Cardiac septum (tissue), 1 donor: ENCODE measurements at places on chromosomes 16 and 17.

GRCh38 chr16:78230832-78231231, 131.4 kb downstream of the WWOX start:
- no peak for DNase-seq

- no peak for DNase-seq
These were observed 8.8 kb downstream of the FCSK start for GRCh38 chr16:70463235-70463634.

DNA sequence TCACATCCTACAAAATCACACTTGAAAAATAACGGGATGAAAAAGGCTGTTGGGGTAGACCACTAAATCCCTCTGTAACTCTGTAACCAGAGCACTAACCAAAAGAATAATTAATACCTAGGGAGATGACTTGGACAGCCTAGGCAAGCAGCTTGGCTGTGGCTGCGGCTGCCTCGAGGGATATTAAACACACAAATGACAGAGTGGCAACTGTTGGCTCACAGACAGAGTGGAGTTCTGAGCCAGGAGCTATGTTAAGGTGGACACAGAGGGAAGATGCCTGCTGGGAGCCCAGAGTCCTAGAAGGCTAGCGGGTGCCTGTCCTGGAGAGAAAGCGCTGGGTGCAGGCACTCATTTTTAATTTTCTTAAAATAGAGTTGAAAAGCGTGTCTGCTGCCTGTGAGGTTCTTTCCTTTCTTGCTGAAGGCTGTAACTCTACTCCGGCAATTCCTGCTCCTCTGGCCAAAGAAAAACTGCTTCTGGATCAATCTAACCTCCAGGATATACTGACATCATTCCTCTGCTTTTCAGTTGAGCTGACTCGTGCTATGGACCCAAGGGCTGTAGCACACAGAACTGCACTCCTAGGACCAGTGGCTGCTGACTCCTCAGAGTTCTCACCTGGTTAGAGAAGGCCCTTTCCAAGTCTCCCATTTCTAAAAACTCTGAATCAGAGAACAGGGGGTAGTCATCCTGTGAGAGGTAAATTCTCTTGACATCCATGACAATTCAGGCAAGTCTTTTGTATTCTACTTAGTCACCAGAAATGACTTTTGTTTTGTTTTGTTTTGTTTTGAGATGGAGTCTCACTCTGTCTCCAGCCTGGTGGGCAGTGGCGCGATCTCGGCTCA, 147.9 kb downstream of the STX8 start:
- peak; percentile 77 for DNase-seq

GRCh38 chr16:3063625-3064386, 1.6 kb upstream of the IL32 start:
- DNase-seq, result no peak

- DNase-seq, result no peak
These were observed 42.9 kb upstream of the IRF8 start for GRCh38 chr16:85856079-85856478.

DNA sequence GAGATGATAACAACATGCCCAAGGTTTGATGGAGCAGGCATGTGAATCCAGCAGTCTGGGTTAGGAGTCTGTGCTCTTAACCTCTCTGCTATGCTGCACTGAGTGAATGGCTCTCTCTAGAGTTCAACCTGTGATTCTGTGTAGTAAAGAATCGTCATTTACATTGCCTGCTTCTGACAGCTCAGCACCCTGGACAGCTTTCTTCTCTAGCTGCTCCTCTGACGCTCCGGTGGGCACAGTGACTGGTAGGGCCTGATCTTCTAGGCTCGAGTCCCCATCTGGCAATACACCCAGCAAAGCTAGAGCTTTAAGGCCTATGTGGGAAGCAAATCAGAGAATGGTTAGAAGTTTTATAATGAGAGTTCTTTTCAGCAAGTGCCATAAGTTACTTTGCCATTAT, 85.3 kb upstream of the ATP2A3 start:
- no peak for DNase-seq

DNA sequence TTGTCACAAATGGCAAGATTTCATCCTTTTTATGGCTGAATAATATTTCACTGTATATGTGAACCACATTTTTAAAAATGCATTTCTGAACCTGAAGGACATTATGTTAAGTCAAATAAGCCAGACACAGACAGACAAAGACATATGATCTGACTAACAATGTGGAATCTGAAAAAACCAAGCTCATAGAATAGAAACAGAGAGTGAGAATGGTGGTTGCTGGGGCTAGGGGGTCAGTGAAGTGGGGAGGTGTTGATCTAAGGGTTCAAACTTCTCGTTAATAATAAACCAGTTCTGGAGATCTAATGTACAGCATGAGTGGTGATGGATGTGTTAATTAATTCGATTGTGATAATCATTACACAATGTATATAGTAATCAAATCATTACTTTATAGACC, 475.1 kb downstream of the WWOX start:
- no peak for DNase-seq

GRCh38 chr16:89020068-89020924, 43.3 kb upstream of the CBFA2T3 start:
- DNase-seq, result no peak

DNA sequence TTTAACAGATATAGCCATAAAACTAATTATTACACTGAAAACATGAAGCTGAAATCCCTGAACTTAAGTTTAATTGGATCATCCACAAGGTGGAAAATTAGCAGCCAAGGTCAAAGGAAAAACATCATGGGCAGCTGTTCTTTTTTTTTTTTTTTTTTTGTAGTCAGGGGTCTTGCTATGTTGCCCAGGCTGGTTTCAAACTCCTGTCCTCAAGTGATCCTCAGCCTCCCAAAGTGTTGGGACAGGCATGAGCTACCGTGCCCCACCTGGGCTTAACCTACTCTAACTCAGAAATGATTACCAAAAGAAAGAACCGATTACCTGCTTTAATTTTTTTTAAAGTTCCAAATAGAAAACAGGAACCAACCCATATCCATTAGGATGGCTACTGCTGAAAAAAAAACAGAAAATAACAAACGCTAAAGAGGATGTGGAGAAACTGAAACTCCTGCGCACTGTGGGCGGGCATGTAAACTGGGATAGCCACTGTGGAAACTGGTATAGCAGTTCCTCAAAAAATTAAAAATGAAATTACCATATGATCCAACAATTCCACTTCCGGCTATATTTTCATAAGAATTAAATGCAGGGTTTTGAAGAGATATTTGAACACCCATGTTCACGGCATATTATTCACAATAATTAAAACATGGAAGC, 8.6 kb downstream of the CMC2 start:
- no peak for DNase-seq

DNA sequence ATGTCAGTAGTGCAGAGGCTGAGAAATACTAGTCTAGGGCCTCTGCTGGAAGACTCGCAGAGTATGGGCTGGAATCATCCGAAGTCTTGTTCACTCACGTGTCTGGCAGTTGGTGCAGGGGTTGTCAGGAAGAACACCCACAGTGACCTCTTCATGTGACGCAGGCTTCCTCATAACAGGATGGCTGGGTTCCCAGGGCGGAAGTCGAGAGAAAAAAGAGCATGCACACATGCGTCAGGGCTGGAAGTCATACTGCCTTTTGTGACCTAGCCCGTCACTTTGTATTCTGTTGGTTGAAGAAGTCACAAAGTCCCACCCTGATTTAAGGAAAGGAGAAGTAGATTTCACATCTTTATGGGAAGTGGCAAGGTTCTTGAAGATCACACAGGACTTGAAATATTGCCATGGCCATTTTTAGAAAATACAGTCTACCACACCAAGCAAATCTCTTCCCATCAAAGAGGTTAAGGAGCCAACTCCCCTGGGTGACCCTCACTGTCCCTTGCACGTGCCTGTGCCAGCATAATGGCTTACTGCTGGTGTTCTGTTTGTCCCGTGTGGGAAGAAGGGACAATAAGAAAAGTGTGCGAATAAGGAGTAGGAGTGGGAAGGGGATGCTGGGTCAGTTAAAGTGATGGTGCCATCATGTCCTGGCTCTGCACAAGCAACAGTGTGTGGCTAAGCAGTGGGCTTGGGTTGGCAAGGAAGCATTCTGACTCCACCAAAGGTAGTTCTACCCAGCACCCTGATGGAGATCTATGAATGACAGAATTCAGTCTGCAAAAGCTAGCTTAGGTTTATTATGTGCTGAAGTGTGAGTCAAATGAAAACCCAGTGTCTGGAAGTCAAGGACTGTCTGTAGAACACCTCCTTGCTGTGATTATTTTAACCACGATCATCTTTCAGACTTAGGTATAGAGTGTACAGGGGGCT, 28.1 kb downstream of the HEATR3 start:
- DNase-seq, result peak; percentile 82

- DNase-seq, result no peak
These were observed 10.5 kb upstream of the SALL1 start for GRCh38 chr16:51161440-51162195.

GRCh38 chr16:56892705-56893104, 27.7 kb downstream of the SLC12A3 start:
- DNase-seq, result no peak

- DNase-seq, result no peak
These were observed 1.6 kb upstream of the ATP6V0C start for GRCh38 chr16:2511996-2512734.

DNA sequence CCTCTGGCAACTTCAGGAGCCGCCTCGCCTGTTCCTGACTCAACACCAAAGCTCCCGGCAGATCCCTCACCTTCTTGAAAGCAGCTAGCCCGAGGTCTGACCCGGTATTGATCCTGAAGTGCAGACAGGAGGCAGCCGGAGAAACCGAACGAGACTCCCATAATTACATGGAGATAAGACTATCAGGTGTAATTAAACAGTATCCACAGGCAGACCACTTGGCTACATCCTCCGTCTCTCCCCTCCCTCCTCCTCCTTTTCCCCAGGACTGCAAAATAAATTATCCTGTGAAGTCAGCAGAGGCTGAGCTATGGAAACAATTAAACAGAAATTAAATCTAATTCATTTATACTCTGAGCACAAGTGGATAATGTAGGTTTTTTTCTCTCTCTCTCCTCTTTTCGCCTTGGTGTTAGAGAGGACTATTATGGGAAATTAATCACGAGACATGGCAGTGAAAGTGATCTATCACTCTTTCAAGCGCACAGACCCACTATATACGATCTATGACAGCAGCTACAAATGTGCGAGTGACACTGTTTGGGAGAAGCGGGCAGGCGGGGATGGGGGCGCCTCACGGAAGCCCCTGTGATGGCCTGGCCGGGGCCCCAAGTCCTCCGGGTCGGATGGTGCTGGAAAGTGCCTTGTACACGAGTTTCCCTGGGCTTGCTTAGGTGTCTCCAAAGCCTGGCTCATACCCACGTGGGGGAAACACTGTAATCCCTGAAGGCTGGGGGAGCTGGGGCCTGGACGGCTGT, 92.8 kb downstream of the RBFOX3 start:
- no peak for DNase-seq

- DNase-seq, result no peak
These were observed 313.3 kb upstream of the XYLT1 start for GRCh38 chr16:17784073-17784472.

DNA sequence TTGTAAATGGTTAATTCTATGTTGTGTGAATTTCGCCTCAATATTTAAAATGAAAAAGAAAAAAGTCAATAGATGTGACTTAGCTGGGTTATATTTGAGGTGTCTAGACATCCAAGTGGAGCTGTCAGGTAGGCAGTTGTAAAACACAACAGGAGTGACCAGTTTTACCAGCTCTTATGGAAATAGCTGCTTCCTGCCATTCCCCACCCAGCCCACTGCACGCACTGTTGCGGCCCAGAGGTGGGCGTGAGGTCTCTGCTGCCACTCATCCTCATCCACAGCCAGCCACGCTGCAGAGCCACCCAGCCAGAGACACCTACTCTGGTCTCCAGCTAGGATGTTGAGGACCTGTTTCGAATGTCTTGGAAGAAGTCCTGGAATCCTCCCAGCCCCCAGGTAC, 3.4 kb upstream of the CARD14 start:
- no peak for DNase-seq
